Stimulated activated CD8-positive, alpha-beta memory T cell treated with anti-CD3 and anti-CD28 coated beads, Interleukin-4, amount 100 ng/mL, for 24 hours (primary cell): ENCODE measurements at places on chromosomes 16 and 17.

- DNase-seq = no peak
Measured at GRCh38 chr17:48725288-48726064, 2.5 kb downstream of the PRAC2 start.

GRCh38 chr16:60230666-60231065, 1496.5 kb upstream of the GOT2 start:
- no peak for DNase-seq

GRCh38 chr17:65062171-65062915, 5.8 kb upstream of the GNA13 start:
- no peak for DNase-seq

DNA sequence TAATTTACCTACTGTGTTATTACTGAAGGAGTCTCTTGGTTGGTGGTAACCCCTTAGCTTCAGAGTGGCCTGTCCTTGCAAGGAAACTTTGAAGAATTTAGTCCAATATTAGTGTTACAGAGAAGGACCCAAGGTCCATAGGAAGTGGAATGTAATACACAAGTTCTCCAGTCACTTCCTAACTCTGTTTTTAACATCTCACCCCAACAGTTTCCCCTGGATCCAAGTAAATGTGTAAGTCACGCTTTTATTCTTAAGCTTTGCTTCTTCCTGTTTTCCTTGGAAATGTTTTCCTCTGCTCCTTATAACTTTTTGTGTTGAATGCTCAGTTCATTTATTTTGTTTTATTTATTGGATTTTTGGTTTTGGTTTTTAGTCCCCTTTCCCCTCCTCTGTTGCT, 25.9 kb upstream of the RPRML start:
- no peak for DNase-seq

DNA sequence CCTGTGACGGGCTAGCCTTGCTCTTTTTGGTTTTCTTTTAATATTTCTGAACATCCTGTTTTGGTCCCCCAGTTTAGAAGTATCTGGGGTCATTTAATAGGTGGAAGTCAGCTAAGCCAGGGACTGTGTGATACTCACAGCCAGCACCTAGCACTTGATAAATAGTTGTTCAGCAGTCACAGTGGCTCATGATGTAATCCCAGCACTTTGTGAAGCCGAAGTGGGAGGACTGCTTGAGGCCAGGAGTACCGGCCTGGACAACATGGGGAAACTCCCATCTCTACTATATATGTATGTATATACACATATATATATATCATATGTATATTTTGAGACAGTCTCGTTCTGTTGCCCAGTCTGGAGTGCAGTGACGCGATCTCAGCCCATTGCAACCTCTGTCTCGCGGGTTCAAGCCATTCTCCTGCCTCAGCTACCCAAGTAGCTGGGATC, 1.8 kb upstream of the ZNRF1 start:
- DNase-seq = no peak

DNA sequence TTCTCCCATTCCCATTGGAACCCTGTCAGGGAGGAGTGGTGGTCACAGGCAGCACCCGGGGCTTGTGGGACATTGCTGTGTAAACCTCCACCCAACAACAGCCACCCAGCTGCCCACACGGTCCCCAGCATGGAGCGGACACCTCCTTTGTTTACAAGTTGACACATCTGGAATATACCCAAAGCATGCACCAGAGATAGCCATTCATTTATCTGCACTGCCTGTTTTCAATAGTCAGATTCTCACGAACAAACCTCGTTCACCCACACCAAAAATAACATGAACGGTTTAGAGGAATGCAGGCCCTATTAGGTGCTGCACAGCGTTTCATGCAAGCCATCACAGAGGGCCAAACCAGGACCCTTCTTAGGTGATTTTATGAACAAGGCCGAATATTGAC, 244.8 kb downstream of the FOXL1 start:
- no peak for DNase-seq

DNA sequence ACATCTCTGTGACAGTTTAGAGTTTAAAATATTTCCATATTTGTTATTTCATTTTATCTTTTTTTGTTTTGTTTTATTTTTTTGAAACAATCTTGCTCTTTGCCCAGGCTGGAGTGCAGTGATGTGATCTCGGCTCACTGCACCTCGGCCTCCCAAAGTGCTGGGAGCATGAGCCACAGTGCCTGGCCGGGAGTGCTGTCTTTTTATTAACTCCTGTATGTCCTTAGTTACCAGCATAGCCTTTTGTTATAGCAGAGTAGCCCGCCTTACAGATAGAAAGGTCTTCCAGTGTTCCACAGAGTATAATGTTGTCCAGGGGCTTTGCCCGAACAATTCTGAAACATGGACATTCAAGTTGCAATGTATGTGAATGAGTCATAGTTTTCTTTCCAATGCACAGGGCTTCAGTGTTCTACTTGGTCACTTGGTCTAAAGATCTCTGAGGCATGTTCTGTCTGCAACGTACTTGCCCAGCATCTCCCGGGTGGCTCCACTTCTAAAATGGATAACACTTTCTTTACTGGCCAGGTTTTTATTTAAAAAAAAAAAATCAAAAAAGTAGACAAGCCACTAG, 125.6 kb downstream of the KCNJ18 start:
- DNase-seq = no peak

DNA sequence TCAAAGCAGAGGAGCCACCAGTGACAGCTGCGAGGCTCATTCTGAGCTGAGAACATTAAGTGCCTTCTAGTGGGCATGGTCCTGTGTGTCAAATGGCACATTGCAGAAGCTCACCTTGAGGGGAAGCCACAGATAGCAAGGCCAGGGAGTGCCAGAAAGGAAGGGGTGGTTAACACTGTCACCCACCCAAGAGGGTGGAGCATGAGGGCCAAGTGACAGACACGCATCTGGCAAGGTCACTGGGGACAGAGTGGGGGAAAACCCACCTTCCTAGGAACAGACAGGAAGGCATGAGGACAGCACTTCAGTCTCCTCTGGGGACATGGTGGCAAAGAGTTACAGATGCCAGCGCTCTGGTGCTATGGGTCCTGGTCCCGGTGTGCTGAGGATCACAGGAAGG, 22.1 kb downstream of the NUBP1 start:
- peak; percentile 11 for DNase-seq

DNA sequence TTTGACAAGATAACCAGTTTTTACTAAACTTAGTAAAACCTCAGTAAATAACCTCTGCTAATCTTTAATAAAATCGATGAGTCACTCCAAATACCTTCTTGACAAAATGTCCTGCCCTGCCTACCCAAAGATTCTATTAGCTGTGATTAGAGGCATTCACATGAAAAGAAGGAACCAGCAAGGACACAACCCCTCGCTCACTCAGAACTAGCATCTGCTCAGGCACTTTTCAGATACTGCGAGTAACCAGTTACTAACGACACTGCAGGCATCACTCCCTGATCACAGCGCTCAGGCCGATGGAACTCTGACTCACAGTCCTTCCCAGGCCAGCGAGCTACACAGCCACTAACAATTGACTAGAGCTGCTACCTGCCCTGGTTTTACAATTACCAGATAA, 24.3 kb downstream of the PELP1 start:
- no peak for DNase-seq

DNA sequence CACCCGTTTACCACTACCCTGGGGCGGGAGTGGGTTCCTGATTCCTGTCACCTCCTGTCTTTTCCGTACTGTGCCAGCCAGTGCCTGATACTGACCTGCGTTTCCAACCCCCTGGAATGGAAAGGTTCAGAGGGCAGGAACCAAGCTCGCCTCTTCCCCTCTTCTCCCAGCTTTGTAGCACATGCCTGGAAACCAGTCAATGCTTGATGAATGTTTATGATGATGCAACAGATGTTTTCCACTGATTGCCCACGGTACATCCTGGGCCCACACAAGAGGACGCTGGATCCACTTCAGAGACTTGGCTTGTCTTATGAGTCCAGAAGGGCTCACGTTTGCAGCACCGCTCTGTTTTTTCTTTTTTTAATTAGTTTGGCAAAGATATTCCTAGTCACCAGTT, 262.0 kb downstream of the CPPED1 start:
- no peak for DNase-seq

DNA sequence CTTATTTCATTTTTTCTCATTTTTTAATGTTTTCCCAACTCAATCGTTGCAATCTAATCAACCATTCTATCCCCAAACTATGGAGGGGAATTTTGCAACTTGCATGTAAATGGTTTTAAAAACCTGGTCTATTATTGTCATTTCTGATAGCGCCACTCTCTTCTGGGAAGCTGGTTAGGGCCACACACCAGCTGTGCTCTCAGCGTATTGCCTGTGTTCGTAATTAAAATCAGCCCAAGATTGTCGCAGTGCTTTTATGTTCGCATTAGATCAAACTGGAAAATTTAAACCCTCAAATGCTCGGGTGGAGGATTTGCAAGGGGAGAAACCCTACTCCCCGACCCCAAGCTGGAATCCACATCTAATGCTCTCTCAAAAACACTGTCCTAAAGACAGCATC, 123.5 kb upstream of the CACNG5 start:
- DNase-seq = no peak

DNA sequence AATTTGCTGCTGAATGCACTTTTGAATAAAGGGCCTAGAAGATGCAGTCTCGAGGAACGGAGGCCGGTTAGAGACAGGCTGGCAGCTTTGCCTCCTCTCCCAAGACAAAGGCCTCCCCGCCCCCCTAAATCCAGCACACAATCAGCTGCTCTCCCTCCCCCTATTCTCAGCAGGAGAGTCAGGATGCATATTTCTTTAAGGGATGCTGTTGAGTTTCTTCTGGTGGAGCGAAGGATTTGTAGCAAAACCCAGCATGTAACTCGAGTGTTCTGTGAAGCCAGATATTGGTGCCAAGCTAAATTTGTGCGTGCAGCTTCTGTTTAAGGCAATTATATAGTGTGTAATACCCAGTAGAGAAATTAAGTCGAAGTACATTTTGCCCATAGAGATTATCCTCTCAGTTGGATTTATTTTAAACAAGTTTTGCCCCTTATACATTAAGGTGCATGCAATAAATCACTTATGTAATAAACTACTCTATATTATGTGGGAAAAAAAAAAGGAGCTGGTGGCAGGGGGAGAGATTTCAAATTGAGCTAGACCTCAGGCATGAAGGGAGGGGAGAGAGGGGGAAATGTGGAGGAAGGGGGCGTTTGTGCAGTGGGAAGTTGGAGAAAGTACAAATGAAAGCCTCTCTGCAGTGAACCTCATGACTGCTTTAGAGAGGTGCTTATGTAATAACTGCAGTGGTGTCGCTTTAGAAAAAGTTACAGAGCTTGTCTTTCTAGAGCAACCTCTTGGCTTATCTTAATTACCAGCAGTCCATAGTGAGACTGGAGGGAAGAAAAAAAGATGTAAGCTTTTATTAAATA, 599.2 kb downstream of the MAF start:
- DNase-seq = no peak

GRCh38 chr17:31158746-31159377, 64.1 kb downstream of the NF1 start:
- no peak for DNase-seq

GRCh38 chr17:66371561-66371960, 69.1 kb downstream of the PRKCA start:
- no peak for DNase-seq

- DNase-seq = no peak
Measured at GRCh38 chr17:54795046-54795445, 105.6 kb upstream of the TOM1L1 start.

GRCh38 chr17:77697480-77698400, 260.8 kb upstream of the TNRC6C start:
- no peak for DNase-seq

- DNase-seq = no peak
Measured at GRCh38 chr17:933312-934073, 46.1 kb downstream of the NXN start.

GRCh38 chr17:39549747-39550573, 57.8 kb downstream of the NEUROD2 start:
- no peak for DNase-seq

GRCh38 chr17:3960764-3961163, 3.5 kb downstream of the ATP2A3 start:
- DNase-seq = no peak

- DNase-seq = no peak
Measured at GRCh38 chr17:71505200-71505599, 615.6 kb upstream of the SOX9 start.

GRCh38 chr16:77805398-77805797, 17.0 kb downstream of the VAT1L start:
- DNase-seq = no peak

- DNase-seq = no peak
Measured at GRCh38 chr16:17544785-17545184, 74.0 kb upstream of the XYLT1 start.

- no peak for DNase-seq
Measured at GRCh38 chr17:27488231-27488630, 32.0 kb downstream of the KSR1 start.

DNA sequence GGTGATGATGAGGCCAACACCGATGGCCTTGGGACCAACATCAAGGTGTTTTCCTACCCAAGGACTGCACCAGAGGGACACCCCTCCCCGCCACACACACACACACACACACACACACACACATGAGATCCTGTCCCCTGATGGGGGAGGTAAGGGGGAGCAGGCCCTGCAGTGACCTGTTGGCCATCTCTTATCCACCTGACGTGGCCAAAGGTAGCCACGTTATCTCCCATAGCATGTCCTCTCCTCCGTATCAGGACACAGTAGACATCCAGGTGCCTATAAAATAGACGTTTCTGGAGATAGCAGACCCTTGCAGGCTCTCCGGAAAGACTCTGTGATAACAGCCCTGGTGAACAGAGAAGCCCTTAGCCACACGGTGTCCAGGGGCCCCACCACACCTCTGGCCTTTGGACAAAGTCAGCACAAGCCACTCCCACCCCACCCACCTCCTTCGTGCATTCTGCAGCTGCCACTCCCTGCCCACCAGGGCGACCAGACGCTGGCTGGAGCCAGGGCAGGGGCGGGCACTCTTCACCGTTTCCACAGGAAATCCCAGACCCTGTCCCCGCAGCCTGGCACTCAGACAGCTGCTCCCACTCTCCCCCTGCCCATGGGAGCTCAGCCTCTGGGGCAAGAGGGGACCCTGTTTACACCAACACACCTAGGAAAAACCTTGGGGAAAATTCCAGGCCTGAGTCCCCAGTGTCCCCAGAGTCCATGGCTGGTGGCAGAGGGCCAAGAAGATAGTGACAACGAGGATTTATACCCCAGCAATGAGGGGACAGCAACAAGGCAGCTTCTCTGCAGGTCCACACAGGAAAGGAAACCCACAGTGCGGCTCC, 15.4 kb upstream of the ENPP7 start:
- no peak for DNase-seq
